Smooth muscle cell of the brain vasculature (primary cell): ENCODE measurements at places on chromosomes 2 and 18.

GRCh38 chr2:111167076-111167862 lies 46.6 kb downstream of the BCL2L11 start:
- DNase-seq, result no peak

- DNase-seq, result no peak
Measured at GRCh38 chr2:43067254-43068040, 159.0 kb downstream of the ZFP36L2 start.

DNA sequence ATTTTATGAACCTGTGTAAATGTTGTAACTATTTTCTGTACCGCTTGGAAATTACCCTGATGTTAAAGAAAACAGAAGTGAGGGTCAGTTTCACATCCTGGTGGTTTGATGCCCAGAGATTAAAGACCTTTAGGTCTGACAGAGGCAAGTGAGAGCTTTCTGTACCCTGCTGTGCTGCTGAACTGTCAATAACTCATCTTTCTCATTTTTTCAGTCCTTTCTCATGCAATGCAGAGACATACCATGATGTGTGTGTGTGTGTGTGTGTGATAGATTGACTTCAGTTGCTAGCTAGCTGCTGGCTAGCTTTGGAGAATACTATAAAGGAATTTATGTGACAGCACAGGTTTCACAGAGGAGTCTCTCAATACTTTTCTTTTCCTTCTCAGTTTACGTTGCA lies 2025.6 kb upstream of the LRRTM1 start:
- no peak for DNase-seq

DNA sequence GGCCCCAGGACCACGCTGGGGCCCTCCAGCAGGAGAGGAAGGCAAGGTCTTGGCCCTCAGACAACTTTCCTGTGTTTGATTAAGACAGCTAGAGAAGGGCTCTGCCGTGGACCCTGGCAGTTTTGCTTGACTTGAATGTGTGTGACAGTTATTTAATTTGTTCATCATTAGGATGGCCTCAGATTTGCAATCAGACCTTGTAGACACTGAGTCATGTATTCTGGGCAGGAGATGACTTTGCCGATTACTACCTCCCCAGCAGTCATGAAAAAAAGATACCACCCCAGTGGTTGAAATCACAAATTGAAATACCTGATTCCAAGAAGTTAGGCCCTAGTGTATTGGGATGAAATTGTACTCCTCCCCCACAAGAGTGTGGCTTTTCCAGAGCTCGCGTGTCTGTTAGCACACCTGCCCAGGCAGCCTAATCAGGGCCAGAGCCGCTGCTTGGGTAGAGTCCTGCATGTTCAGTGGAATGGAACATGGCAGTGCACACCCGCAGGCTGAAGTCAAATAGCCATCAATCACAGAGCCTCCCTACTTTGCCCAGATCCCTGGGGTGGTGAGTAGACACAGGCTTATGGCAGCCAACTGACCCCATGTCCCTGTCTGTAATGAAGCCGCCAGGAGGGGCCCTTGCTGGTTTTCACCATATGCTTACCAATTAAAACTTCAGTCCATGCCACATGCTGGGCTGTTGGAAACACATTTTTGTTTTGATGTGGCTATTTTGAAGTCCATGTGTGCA lies 122.5 kb downstream of the TPGS2 start:
- no peak for DNase-seq

- DNase-seq, result peak; percentile 86
Measured at GRCh38 chr2:157866202-157866601, 9.9 kb downstream of the ACVR1 start.
